Bronchial smooth muscle cell (primary cell): ENCODE measurements at places on chromosomes 11 and 22. TPM values are rescaled to one million over a fixed set of nuclear protein-coding genes. Genes with fewer than 3 reads are reported as not detected.

The SGSM1 gene
- total RNA-seq, result not detected in 2 replicates

The RFPL3 gene
- not detected in 2 replicates for total RNA-seq

The XNDC1N gene
- 6.9 and 7.6 TPM in 2 replicates for total RNA-seq

The TPBGL gene
- total RNA-seq, result not detected in 2 replicates

The SLC6A5 gene
- total RNA-seq, result not detected in 2 replicates

The SLC22A12 gene
- total RNA-seq, result not detected in 2 replicates

The PHLDB1 gene
- total RNA-seq, result 58.5 and 89.3 TPM in 2 replicates

The C11orf97 gene
- total RNA-seq, result not detected in 2 replicates

The APOC3 gene
- total RNA-seq, result not detected in 2 replicates
